ENCODE measurements at places on chromosomes 7 and 10. TPM values are rescaled to one million over a fixed set of nuclear protein-coding genes. Genes with fewer than 3 reads are reported as not detected.

GRCh38 chr10:131125511-131126225 lies 185.9 kb downstream of the TCERG1L start:
- H3K4me1 ChIP-seq, result peaks cover 4% of the 10 kb centered on the region
- peaks cover 5% of the 10 kb centered on the region for H3K36me3 ChIP-seq
- H3K27ac ChIP-seq, result no peak overlapping the region

- no peaks in the 10 kb centered on the region for H3K4me1 ChIP-seq
- H3K36me3 ChIP-seq, result no peaks in the 10 kb centered on the region
- H3K4me3 ChIP-seq, result no peak overlapping the region
- H3K27ac ChIP-seq, result no peak overlapping the region
- H3K27me3 ChIP-seq, result no peaks in the 10 kb centered on the region
- DNase-seq, result no peak
Measured at GRCh38 chr7:458511-459245, 61.0 kb downstream of the PDGFA start.

- 0 out of 2 replicates have a peak, but pooled peaks cover 2% of the 10 kb centered on the region for H3K4me1 ChIP-seq
- H3K27me3 ChIP-seq, result no peaks in the 10 kb centered on the region
- peaks cover 20% of the 10 kb centered on the region for H3K36me3 ChIP-seq
- no peak for DNase-seq
- H3K27ac ChIP-seq, result no peak overlapping the region
- no peak overlapping the region for H3K4me3 ChIP-seq
Measured at GRCh38 chr7:2757361-2757903, 69.4 kb downstream of the AMZ1 start.

- H3K27me3 ChIP-seq, result no peaks in the 10 kb centered on the region
- no peak overlapping the region for H3K4me3 ChIP-seq
- no peak overlapping the region for H3K27ac ChIP-seq
- no peaks in the 10 kb centered on the region for H3K4me1 ChIP-seq
- H3K36me3 ChIP-seq, result peaks cover 18% of the 10 kb centered on the region
Measured at GRCh38 chr10:1230138-1230537, 174.0 kb downstream of the WDR37 start.

GRCh38 chr7:132655131-132655727 lies 79.0 kb upstream of the PLXNA4 start:
- peak overlapping the region; percentile 83 for H3K4me3 ChIP-seq
- no peaks in the 10 kb centered on the region for H3K36me3 ChIP-seq
- peak; percentile 53 for DNase-seq
- H3K27me3 ChIP-seq, result no peaks in the 10 kb centered on the region
- no peak overlapping the region for H3K27ac ChIP-seq

DNA sequence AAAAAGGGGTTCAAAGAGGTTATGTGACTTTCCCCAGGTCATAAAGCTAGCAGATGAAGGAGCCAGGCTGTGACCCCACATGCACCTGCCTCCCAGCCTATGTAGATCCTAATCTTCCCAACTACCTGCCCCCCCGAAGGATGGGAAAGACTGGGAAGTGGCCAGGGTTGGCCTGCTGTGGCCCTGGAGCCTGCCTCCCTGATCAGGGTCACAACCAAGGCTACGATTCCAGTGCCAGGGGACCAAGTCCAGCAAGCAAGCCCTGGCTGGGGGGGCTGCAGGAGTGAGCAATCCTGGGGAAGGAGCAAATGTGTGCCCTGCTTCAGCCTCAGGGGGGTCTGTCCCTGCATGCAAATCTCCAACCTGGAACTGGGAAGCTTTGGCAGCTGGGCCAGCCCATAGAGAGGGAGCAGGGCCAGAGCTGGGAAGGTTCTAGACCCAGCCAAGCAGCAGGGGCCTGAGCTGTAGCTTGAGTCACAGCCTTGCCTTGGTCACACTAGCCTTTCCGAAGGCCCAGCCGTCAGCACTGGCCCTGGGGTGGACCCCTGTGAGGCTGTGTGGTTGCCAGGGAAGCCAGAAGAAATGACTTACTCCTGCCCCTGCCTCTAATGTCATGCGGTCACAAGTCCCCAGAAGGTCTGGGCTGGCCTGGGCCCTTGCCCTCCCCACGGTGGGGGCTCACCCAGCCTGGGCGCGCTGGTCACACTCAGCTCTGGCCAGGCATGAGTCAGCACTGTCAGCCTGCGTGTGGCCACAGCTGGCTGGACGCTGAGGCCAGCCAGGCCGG lies 96.4 kb upstream of the ZMIZ1 start:
- H3K27ac ChIP-seq, result no peak overlapping the region
- no peaks in the 10 kb centered on the region for H3K27me3 ChIP-seq
- peak; percentile 39 for DNase-seq
- peaks cover 3% of the 10 kb centered on the region for H3K4me1 ChIP-seq

- H3K36me3 ChIP-seq, result peaks cover 9% of the 10 kb centered on the region
- H3K4me1 ChIP-seq, result no peaks in the 10 kb centered on the region
- no peak for DNase-seq
- no peak overlapping the region for H3K4me3 ChIP-seq
Measured at GRCh38 chr7:2014391-2015241, 218.1 kb downstream of the MAD1L1 start.

Gene RPEL1
- 0.13 TPM for total RNA-seq

GRCh38 chr10:47379901-47380300 lies 4.2 kb downstream of the ZNF488 start:
- peaks cover 2% of the 10 kb centered on the region for H3K4me1 ChIP-seq
- no peaks in the 10 kb centered on the region for H3K36me3 ChIP-seq
- DNase-seq, result peak; percentile 14
- no peak overlapping the region for H3K4me3 ChIP-seq
- H3K27ac ChIP-seq, result no peak overlapping the region

GRCh38 chr7:119438315-119438714 lies 834.7 kb upstream of the KCND2 start:
- H3K27ac ChIP-seq, result no peak overlapping the region
- H3K36me3 ChIP-seq, result no peaks in the 10 kb centered on the region
- H3K4me1 ChIP-seq, result no peaks in the 10 kb centered on the region
- no peak for DNase-seq
- H3K4me3 ChIP-seq, result no peak overlapping the region

DNA sequence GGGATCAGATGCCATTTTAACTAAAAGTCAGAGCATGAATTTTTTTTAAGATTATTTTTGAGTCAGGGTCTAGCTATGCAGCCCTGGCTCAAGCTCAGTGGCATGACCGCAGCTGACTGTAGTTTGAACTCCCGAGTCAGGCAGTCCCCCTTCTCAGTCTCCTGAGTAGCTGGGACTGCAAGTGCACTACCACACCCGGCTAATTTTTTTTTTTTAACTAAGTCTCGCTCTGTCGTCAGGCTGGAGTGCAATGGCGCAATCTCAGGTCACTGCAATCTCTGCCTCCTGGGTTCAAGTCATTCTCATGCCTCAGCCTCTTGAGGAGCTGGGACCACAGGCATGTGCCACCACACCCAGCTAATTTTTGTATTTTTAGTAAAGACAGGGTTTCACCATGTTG lies 7.8 kb downstream of the TAS2R41 start:
- H3K36me3 ChIP-seq, result no peaks in the 10 kb centered on the region
- H3K27me3 ChIP-seq, result no peaks in the 10 kb centered on the region
- no peak overlapping the region for H3K4me3 ChIP-seq

GRCh38 chr10:108629834-108630233 lies 1293.5 kb downstream of the XPNPEP1 start:
- no peak for DNase-seq
- no peak overlapping the region for H3K27ac ChIP-seq
- no peaks in the 10 kb centered on the region for H3K36me3 ChIP-seq
- no peaks in the 10 kb centered on the region for H3K27me3 ChIP-seq
- H3K4me1 ChIP-seq, result no peaks in the 10 kb centered on the region

GRCh38 chr10:60728056-60728455 lies 50.2 kb upstream of the CDK1 start:
- peaks cover 4% of the 10 kb centered on the region for H3K36me3 ChIP-seq
- H3K4me3 ChIP-seq, result no peak overlapping the region
- H3K27me3 ChIP-seq, result no peaks in the 10 kb centered on the region
- no peak for DNase-seq
- no peak overlapping the region for H3K27ac ChIP-seq

GRCh38 chr7:2508327-2509215 lies 11.0 kb upstream of the LFNG start:
- H3K36me3 ChIP-seq, result no peaks in the 10 kb centered on the region
- no peaks in the 10 kb centered on the region for H3K27me3 ChIP-seq
- DNase-seq, result no peak
- no peaks in the 10 kb centered on the region for H3K4me1 ChIP-seq
- no peak overlapping the region for H3K27ac ChIP-seq

Gene KLHL7
- 58.3 TPM for total RNA-seq

- no peak for DNase-seq
- no peaks in the 10 kb centered on the region for H3K27me3 ChIP-seq
- H3K4me3 ChIP-seq, result no peak overlapping the region
Measured at GRCh38 chr10:32489901-32490300, 44.0 kb downstream of the CCDC7 start.

GRCh38 chr7:21902240-21902639 lies 43.5 kb downstream of the CDCA7L start:
- peaks cover 81% of the 10 kb centered on the region for H3K36me3 ChIP-seq
- H3K27me3 ChIP-seq, result no peaks in the 10 kb centered on the region
- DNase-seq, result no peak

- no peaks in the 10 kb centered on the region for H3K4me1 ChIP-seq
- H3K36me3 ChIP-seq, result peaks cover 71% of the 10 kb centered on the region
- H3K27me3 ChIP-seq, result no peaks in the 10 kb centered on the region
- H3K4me3 ChIP-seq, result no peak overlapping the region
- peak; percentile 1 for DNase-seq
Measured at GRCh38 chr7:66804001-66804400, 63.5 kb downstream of the RABGEF1 start.

Gene LZTS2
- 71.3 TPM for total RNA-seq

Gene EGFR
- total RNA-seq, result 3.3 TPM

DNA sequence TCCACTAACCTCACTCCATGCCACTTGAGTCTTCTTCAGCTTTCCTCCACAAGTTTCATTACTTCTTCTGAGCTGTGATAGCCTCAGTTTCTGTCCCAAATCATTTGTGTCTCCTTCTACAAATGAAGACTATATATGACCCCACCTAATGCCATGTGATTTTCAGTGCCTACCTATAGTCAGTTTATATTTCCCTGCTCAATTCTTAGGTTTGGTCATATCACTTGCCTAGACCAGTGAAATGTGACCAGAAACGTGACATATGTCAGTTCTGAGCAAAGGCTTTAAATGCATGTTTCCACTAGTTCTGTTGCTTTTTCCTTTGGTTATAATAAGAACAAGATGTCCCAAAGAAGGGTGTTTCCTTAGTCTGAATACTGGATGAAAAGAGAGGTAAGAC lies 24.6 kb upstream of the REEP3 start:
- H3K4me1 ChIP-seq, result no peaks in the 10 kb centered on the region
- no peak overlapping the region for H3K27ac ChIP-seq
- peaks cover 20% of the 10 kb centered on the region for H3K36me3 ChIP-seq
- DNase-seq, result no peak

- H3K27me3 ChIP-seq, result no peaks in the 10 kb centered on the region
- H3K4me1 ChIP-seq, result peaks cover 3% of the 10 kb centered on the region
- no peak overlapping the region for H3K27ac ChIP-seq
- no peak overlapping the region for H3K4me3 ChIP-seq
Measured at GRCh38 chr10:29598851-29599311, 35.9 kb downstream of the SVIL start.

Gene AOAH
- total RNA-seq, result 0.39 TPM

Gene CREB5
- total RNA-seq, result 4.0 TPM

Gene AGAP6
- 12.1 TPM for total RNA-seq

GRCh38 chr7:28199021-28199510 lies 18.5 kb upstream of the JAZF1 start:
- no peaks in the 10 kb centered on the region for H3K4me1 ChIP-seq
- no peak for DNase-seq
- no peak overlapping the region for H3K27ac ChIP-seq
- H3K4me3 ChIP-seq, result no peak overlapping the region

Gene GPC2
- total RNA-seq, result 45.2 TPM

Gene NODAL
- 84.7 TPM for total RNA-seq

- no peak overlapping the region for H3K4me3 ChIP-seq
- no peaks in the 10 kb centered on the region for H3K36me3 ChIP-seq
- no peak for DNase-seq
- no peaks in the 10 kb centered on the region for H3K27me3 ChIP-seq
- no peak overlapping the region for H3K27ac ChIP-seq
Measured at GRCh38 chr10:77195101-77195500, 442.5 kb downstream of the KCNMA1 start.

Gene HSPA12A
- total RNA-seq, result 3.2 TPM

- H3K4me3 ChIP-seq, result no peak overlapping the region
- H3K4me1 ChIP-seq, result peaks cover 12% of the 10 kb centered on the region
- H3K36me3 ChIP-seq, result no peaks in the 10 kb centered on the region
- no peaks in the 10 kb centered on the region for H3K27me3 ChIP-seq
- DNase-seq, result no peak
Measured at GRCh38 chr10:113020838-113021237, 70.8 kb downstream of the TCF7L2 start.

Gene NPY4R2
- 0.13 TPM for total RNA-seq

DNA sequence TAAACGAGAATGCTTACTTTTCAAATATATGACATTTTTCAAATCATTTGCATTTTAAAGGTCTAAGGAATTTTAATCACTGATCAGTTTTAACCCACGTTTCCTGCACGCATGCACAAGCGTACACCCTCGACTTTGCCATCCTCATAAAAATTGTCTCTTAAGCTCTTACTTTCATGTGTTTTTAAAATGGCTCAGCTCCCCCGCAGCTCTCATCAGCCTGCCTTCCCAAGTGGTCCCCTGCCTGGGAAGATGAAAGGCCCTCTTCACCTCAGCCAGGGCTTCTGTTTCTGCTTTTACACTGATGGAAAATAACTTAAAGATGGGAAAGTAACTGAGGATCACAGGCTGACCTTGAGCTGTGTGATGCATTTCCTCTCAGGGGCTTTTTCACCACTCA lies 131.6 kb upstream of the LSM8 start:
- no peaks in the 10 kb centered on the region for H3K4me1 ChIP-seq
- no peak overlapping the region for H3K27ac ChIP-seq
- no peaks in the 10 kb centered on the region for H3K27me3 ChIP-seq
- H3K4me3 ChIP-seq, result no peak overlapping the region

DNA sequence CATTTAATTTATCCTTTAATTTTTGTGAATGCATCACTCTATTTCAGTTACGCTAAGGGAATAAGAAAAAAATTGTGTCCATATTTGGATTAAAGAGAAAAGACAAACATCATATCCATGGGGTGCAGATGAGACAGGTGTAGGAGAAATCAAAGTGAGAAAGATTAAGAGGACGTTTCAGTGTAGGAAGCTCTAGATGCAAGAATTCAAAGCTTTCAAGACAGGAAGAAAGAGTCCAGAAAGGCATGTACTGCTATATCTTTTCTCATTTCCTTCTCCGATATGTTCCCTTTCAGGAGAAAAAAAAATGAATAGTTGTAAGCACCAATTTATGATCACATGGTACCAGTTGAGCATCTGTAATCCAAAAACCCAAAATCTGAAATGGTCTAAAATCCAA lies 17.0 kb upstream of the C1GALT1 start:
- H3K27me3 ChIP-seq, result no peaks in the 10 kb centered on the region
- no peak overlapping the region for H3K27ac ChIP-seq
- H3K4me1 ChIP-seq, result no peaks in the 10 kb centered on the region
- H3K36me3 ChIP-seq, result no peaks in the 10 kb centered on the region
- no peak overlapping the region for H3K4me3 ChIP-seq
- DNase-seq, result no peak

- H3K27ac ChIP-seq, result no peak overlapping the region
- no peak for DNase-seq
- peaks cover 5% of the 10 kb centered on the region for H3K4me1 ChIP-seq
Measured at GRCh38 chr7:117308891-117309290, 14.0 kb downstream of the WNT2 start.

- H3K27ac ChIP-seq, result no peak overlapping the region
- H3K36me3 ChIP-seq, result peaks cover 17% of the 10 kb centered on the region
- no peak overlapping the region for H3K4me3 ChIP-seq
- peaks cover 4% of the 10 kb centered on the region for H3K4me1 ChIP-seq
- no peaks in the 10 kb centered on the region for H3K27me3 ChIP-seq
- DNase-seq, result no peak
Measured at GRCh38 chr7:133364959-133365690, 112.2 kb downstream of the EXOC4 start.

GRCh38 chr10:82411416-82411815 lies 536.4 kb downstream of the NRG3 start:
- H3K4me3 ChIP-seq, result no peak overlapping the region
- no peak overlapping the region for H3K27ac ChIP-seq
- H3K36me3 ChIP-seq, result no peaks in the 10 kb centered on the region
- H3K27me3 ChIP-seq, result no peaks in the 10 kb centered on the region
- no peak for DNase-seq

Data from H9 (cell line).